ENCODE measurements at places on chromosomes 13 and 19. TPM values are rescaled to one million over a fixed set of nuclear protein-coding genes. Genes with fewer than 3 reads are reported as not detected.

- no peak for DNase-seq
Measured at GRCh38 chr13:94520001-94520400, 40.5 kb upstream of the DCT start.

GRCh38 chr19:50401605-50402450 lies 16.9 kb upstream of the SPIB start:
- no peak for DNase-seq

- DNase-seq, result no peak
Measured at GRCh38 chr13:111006506-111007031, 91.7 kb upstream of the ANKRD10 start.

TLE6 gene
- 1.0 TPM for total RNA-seq

DNA sequence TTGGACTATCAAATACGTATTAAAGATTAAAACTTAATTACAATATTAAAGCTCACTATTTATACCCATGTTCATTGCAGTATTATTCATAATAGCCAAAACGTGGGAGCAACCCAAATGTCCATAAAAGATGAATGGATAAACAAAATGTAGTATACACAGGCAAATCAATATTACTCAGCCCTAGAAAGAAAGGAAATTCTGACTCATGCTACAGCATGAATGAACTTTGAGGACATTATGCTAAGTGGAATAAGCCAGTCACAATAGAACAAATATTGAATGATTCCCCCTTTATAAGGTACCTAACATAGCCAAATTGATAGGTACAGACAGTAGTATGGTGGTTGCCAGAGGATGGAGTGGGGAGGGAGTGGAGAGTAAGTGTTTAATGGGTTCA lies 457.3 kb downstream of the FGF14 start:
- DNase-seq, result no peak

TBC1D17 gene
- 16.8 TPM for total RNA-seq

GRCh38 chr19:3986260-3987041 lies 1.2 kb upstream of the EEF2 start:
- no peak for DNase-seq

GRCh38 chr13:95822303-95822702 lies 145.4 kb downstream of the DNAJC3 start:
- no peak for DNase-seq

DNA sequence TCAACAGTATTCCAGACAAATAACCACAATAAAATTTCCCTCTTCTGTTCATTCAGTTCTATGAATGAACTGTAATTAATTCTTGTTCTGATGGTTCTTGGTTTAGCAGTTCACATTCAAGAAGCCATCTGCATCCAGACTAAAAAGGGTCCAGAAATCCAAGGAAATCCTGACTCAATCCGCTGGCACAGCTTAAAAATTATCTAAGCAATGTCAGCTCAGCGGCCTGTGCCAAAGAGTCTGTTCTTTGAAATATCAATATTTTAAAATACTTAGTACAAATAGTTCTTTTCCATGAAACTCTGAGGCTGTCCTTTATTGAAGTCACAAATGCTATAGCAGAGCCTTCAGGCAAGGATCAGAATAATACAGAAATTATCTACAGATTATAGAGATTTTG lies 57.2 kb downstream of the DHRS12 start:
- DNase-seq, result no peak

- no peak for DNase-seq
Measured at GRCh38 chr13:27304099-27304498, 33.5 kb downstream of the RASL11A start.

GRCh38 chr19:39236527-39236926 lies 8.3 kb downstream of the IFNL3 start:
- no peak for DNase-seq

- no peak for DNase-seq
Measured at GRCh38 chr13:72523049-72523448, 204.4 kb downstream of the MZT1 start.

ZIM2 gene
- total RNA-seq, result not detected

DNA sequence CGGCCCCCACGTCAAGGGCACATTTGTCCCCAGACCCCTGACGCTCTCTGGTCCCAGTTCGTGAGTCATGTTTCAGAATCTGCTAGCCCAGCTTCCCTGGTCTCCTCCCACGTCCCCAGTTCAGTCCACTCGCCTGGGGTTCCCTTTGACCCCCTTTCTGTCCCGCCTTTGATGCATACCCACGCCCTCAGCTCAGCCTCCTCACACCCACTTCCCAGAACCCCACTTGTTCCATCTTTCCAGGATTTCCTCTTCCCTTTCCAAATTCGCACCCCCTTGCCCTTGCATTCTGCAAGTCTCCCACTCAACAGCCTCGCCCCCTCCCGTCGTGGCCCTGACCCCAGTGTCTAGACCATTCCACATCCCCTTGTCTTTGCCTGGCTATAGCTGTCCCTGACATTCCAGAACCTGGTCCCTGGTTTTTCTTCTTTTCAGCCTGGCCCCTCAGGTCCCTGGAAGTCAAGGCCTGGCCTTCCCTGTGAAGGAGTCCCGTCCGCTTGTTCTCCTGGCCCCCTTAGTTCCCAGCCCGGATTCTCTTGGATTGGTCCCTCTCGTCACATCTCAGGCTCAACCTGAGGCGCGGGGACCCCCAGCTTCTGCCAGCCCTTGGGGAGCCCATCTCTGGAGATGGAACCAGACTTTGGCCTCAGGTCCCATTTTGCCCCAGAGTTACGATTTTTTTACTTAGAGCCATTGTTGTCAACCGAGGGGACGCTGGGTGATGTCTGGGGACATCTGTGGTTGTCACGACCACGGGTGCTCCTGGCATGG lies 1.3 kb downstream of the NCLN start:
- DNase-seq, result no peak

STK24 gene
- total RNA-seq, result 120 TPM

DNA sequence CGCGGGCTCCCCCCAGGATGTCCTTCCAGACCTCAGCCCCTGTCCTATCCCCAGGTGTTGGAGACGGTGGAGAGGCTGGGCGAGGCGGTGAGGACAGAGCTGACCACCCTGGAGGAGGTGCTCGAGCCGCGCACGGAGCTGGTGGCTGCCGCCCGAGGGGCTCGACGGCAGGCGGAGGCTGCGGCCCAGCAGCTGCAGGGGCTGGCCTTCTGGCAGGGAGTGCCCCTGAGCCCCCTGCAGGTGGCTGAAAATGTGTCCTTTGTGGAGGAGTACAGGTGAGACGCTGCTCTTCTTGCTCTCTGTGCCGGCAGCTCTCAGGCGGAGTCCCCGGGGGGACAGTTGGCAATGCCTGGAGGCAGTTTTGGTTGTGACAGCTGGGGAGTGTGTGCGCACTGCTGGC lies 6.9 kb downstream of the TTYH1 start:
- no peak for DNase-seq

DNA sequence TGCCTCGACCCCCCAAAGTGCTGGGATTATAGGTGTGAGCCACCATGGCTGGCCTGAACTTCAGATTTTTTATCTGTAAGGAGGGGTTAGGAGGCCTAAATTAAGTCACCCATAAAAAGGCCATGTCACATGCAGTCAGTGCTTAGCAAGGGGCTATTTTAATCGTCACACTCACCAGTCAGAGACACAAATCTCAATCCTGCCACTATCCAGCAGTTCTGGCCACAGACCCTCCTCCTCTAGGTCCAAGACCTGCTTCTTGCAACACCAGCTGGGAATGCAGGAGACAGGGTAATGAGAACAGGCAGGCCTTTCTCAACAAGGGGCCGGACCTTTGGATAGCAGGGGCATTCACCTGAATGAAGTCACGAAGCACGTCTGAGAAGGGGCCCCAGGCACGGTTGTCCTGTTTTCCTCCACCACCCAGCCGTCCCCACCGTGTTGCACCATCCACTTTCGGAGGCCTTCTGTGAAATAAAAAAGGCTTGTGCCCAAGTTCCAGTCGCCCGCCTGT lies 1.4 kb downstream of the FBXO27 start:
- DNase-seq, result peak; percentile 70

EVI5L gene
- 9.3 TPM for total RNA-seq

GRCh38 chr13:32075170-32075851 lies 43.7 kb downstream of the FRY start:
- no peak for DNase-seq

MIR17HG gene
- total RNA-seq, result 3.7 TPM
